ENCODE measurements at places on chromosomes 4 and X. TPM values are rescaled to one million over a fixed set of nuclear protein-coding genes. Genes with fewer than 3 reads are reported as not detected.

Gene SUPT20HL1
- not detected for total RNA-seq

Gene PRRG1
- total RNA-seq = 5.7 TPM

Gene USP27X
- 4.1 TPM for total RNA-seq

Gene CD38
- total RNA-seq = 15.9 TPM

Gene ETDA
- total RNA-seq = not detected

Gene TBC1D8B
- 1.3 TPM for total RNA-seq

Gene LDOC1
- total RNA-seq = 92.7 TPM

Gene DSPP
- total RNA-seq = not detected

Gene NRK
- total RNA-seq = not detected

Gene GPC3
- total RNA-seq = not detected

Gene QRFPR
- not detected for total RNA-seq

Gene TRIM75
- not detected for total RNA-seq

Gene FHDC1
- total RNA-seq = 0.71 TPM

Gene SMIM10
- total RNA-seq = 0.15 TPM

Gene NPNT
- total RNA-seq = 0.29 TPM

Gene SRPK3
- total RNA-seq = not detected

Gene CFAP99
- 0.06 TPM for total RNA-seq

Gene TCEAL7
- not detected for total RNA-seq

Gene TECRL
- total RNA-seq = not detected

Gene CXCL9
- total RNA-seq = not detected

Gene TDO2
- total RNA-seq = 0.38 TPM

Gene RBM47
- 24.1 TPM for total RNA-seq

Gene PRICKLE3
- total RNA-seq = 18.6 TPM

Gene MTNR1A
- total RNA-seq = 0.35 TPM

Gene SOWAHB
- total RNA-seq = not detected

Gene PLAC1
- 0.75 TPM for total RNA-seq

Gene FAT1
- total RNA-seq = 153 TPM

Gene UGT2B11
- 0.21 TPM for total RNA-seq

All from A549 treated with GW870086 at 1 μM for 4 hours (cell line).